Inflammatory macrophage treated with lipopolysaccharide for 4 hours (primary cell): ENCODE measurements at places on chromosomes 2 and 18.
A peak's percentile ranks its signal among the peaks of the same experiment; 100 is the strongest.

GRCh38 chr2:192155511-192156118 is 39.1 kb downstream of the TMEFF2 start:
- no peak for DNase-seq

GRCh38 chr2:85846411-85846810 is 42.4 kb downstream of the ST3GAL5 start:
- no peak for DNase-seq

- DNase-seq, result no peak
These were observed 155.1 kb upstream of the LMAN1 start for GRCh38 chr18:59514203-59514602.

DNA sequence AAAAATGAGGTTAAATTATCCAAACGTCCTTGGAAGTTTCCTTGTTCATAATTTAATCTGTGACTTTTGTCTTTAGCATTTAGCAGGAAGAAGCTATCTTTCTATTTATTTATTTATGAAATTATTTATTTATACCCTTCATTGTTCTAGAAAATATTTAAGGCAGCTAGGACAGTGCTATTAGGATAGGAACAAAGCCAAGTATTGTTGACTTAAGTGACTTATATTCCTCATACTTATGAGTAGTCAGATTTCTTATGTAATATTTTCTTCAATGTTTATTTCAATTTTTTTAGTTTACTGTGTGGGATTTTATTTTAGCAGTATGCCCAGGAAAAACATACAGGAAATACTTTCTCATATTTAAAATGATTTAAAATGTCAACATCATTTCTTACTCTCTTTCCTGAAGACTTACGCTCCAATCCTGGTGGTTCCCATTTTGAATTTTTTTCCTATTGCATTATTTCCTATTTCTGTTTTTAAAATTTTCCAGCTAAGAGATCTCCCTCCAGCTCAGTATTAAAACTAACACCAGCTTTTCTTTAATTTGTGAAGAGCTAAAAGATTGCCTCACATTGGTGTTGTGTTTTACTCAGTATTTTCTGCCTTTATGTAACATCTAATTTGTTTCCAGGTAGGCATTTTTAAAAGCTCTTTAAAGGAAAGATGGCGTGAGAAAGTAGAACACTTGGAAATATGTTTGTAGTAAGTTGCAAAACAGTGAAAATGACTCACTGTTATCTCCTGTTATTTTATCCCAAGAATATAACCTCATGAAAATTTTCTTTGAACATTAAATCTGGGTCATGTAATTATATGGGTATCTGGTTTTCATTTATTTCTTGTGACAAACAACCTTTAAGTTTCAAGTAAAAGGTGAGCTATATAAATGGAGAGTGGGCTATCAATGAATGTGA is 32.2 kb downstream of the MAPRE2 start:
- DNase-seq, result no peak

DNA sequence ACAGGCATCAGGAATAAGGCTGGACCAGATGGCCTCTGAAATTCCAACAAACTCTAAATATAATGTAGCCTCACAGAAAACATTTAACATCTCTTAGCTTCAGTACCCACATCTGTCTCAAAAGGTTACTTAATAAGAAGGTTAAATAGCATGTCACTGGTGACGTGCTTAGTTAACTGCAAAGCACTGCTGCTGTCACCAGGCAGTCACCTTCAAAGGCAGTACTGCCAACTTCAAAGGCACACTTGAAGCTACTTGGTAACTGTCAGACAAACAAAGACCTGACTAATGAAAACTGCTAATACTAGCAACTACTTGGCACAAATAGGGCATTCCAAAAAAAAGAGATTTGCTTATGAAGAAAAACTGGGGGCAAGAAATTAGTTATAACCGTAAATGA is 36.2 kb downstream of the EPG5 start:
- DNase-seq, result no peak

GRCh38 chr2:119240311-119241204 is 16.9 kb downstream of the STEAP3 start:
- no peak for DNase-seq

GRCh38 chr2:98569197-98569793 is 39.0 kb downstream of the COA5 start:
- DNase-seq, result peak; percentile 31
